ENCODE measurements at places on chromosomes 6 and 20.

DNA sequence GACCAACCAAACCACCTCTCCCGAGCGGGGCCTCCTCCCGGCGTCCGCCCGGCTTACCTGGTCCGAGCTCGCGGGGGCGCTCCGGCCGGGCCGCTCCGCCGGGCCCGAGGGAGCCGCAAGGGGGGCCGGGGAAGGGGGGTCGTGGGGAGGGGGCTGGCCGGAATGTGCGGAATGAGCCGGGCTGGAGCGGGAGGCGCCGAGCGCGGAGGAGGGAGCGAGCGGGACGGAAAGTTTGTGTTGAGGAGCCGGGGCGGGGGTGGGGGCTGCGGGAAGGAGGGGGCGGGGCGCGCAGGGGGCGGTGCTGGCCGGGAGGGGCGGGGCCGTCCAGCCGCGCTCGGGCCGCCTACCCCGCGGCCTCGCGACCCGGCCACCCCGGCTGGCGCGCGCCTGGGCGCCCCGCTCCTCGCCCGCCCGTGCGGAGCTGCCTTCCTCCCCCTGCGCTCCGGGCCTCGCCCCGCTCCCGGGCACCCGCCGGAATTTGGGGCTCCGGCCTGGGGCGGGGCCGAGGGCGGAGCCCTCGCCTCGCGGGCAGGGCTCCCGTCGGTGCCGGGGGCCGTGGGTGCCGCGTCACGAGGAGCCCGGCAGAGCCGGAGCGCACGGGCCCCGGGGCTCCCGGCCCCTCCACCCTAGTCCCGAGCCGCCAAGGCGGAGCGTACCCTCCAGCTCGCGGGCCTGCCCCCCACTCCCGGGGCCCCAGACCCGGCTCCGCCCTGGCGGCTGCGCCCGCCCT lies at the start of gene TEAD3:
TEAD3 (minus strand) TSS at position 239 of the 730 bp plus-strand sequence.
- peak; percentile 72 for DNase-seq

DNA sequence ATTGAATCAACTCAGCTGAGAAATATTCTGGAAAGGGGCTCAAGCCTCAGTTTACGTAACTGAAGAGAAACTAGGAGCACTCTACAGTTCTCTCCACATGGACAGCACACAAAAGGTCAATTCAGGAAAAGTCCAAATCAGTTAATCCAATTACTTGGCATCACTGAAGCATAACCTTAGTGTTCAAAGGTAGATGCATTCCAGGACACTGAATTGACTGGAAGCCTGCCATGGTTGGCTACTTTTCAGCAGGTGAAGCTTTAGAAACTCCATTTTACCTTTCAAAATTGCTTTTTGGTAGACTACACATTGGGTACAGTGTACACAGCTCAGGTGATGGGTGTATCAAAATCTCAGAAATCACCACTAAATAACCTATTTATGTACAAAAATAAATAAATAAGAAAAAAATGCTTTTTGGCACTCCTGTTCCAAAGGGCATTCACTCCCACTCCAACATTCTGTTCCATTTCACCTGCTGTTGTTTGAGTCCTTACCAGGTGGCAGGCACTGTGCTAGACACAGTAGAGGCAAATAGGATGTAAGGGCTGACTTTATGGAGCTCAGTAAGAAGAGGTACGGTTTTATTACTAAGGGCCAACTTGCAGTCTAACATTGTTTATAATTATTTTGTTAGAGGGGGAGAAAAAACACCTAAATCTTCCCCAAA lies 153.4 kb downstream of the FAXC start:
- DNase-seq, result no peak

DNA sequence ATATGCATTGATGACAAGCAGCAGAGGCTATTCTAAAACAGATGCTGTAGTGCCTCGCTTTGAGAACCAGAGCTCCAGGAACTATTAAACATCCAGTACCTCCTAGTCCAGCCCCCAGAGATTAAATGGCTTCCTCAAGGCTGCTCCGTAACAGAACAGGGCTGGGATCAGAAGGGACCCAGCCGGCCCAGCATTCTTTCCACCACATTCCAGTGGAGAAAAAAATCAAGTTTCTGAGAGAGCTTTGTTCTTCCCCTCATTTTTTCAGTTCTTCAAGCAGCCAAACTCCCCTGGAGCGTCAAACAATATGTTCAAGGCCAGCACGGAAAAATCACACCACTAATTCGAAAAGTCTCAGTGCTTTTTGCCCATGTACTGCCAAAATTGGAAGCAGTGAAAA lies 5.8 kb upstream of the STMND1 start:
- no peak for DNase-seq

DNA sequence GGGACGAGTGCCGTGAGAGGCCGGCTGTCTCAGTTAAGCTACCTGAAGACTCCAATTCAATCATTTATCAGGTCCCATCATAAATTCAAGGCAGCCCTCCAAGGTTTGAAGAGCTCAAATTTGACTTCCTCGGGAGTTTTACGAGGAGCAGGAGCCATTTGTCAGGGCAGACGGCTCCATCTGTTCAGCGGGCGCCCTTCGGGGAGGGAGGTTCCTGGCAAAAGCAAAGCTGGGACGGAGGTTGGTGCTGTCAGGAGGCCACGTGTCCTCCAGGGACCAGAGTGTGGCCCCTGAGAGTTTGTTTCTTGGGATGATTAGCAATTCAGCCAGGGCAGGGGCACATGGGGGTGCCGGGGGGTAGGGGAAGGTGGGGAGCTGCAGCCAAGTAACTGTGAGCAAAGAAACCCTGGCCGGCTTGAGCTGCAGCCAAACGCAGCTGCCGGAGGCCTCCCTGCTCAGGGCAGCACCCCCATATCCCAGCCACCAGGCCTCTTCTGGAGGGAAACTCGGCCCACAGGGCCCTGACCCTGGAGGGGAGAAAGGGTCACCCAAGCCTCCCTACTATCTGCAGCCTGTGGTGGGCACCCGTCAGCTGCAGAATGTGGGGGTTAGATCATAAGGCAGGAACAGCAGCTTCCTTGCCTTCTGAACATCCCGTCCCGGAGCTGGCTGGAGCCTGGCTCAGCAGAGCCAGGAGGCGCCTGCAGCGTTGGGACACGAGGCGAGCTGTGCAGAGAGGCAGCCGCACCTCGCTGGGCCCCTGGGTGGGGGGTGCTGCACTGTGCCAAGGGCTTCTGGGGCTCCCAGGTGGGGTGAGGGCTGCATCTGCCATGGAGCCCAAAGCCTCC lies 63.6 kb upstream of the GATA5 start:
- no peak for DNase-seq

DNA sequence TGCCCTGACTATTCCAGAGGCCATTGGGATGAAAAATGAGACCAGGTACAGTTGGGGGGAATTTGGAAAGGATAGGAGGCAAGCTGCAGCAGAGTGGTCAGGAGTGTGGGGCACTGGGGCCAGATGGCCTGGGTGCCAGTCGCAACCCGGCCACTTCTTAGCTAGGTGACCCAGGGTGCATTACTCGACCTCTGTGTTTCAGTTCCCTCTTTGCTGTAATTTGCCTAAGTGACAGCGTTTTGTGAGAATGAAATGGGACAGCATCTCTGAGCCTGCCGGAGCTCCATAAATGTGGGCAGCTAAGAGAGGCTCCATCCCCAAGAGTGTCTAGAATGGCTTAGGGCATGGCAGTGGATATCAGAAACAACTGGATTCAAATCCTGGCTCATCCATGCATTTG lies 13.9 kb downstream of the LRFN2 start:
- no peak for DNase-seq

DNA sequence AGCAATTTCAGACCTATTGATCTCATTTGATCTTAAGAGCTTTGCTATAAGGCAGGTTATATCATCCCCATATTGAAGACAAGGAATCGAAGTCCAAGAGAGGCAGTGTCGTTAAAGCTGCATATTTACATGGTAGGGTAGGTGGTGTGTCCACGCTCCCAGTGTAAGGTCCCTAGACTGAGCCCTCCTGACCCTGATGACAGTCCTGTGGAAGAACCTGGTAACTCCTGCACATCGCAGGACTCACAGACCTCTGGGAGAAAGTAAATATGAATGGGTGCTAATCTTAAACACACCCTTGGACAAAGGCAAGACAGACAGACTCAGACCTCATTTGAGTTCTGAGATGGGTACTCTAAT lies 602 bp upstream of the HLA-DPB1 start:
- no peak for DNase-seq

DNA sequence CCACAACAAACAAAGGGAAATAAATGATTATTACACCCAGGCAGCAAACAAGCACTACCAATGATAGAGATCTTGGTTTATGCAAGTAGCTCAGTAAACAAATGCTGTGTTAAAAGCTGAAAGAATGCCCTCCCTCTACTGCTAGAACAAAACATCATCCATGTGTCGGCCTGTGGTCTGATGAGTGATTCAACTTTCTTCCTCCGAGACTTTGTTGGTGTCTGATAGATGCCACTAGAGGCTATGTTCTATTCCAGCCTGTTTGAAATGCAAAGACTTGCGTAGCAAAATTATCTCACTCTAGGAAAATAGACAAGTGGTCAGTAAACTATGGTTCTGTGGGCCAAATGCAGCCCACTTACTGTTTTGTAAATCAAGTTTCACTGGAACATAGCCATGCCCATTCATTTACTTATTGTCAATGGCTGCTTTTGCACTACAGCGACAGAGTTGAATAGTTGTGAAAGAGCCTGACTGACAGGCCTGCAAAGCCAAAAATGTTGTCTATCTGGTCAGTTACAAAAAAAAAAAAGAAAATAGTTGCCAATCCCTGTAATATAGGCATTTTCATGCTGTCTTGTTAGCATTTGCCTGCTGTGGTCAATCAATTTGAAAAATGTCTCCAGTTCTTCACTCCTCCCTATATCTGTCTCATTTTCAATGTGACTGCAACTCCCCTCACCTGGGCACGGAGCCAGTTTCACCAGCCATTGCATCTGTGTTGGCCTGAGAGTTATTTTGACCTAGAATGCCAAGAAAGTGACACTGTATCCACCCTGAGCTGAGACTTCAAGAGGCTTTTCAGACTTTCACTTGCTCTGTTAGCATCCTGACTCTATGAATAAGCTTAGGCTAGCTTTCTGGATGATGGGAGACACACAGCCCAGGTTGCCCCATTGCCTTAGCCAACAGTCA lies 544.6 kb upstream of the BTBD3 start:
- DNase-seq, result no peak

DNA sequence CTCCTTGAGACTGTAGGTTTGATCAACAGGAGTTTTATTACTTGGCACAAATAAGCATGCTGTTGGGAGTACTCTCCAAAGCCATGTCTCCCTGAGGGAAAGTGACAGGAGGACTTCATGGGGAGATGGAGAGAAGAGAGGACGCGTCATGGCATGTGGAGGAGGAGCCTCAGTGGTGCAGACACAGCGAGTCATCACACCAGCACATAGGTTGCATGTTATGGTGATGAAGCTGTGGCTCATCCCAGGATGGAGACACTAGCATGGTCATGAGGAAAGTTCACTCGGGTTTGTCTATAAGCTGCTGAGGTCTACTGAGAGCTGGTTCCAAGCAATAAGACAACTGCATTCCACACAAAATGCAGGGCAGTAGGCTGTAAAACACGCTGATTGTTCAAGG lies 13.2 kb upstream of the SSTR4 start:
- DNase-seq, result no peak

GRCh38 chr6:143549221-143549948 lies 37.9 kb upstream of the FUCA2 start:
- no peak for DNase-seq

- no peak for DNase-seq
Measured at GRCh38 chr6:42599558-42599957, 35.7 kb downstream of the UBR2 start.

DNA sequence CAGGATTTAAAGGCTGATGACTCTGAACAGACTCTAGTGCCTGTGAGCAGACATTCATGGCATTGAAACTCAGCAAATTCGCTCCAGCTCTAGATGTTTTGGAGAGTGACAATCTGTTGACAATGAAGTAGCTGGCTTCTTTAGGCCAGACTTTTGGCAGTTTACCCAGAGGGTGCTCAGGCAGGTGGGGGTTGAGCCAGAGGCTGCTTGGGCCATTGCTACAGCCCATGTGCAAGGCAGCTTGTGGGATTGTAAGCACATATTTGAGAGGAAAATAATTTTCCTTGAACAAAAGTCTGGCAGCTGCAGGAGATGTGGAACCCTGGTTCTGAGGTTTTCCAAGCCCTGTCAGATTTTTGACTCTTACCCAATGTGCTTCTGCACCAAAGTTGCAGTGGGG lies 311.6 kb downstream of the CDC5L start:
- DNase-seq, result no peak

DNA sequence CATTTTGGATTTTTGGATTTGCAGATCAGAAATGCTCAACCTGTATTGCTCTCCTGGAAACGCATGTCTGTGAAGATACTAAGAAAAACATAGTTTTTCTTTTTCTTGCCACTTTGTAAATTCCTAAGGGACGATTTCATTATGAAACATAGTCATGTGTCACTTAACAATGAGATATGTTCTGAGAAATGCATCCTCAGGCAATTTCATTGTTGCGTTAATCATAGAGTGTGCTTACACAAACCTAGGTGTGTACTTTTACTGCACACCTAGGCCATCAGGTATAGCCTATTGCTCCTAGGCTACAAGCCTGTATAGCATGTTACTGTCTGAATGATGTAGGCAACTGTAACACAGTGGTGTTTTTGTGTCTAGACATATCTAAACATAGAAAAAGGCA lies 13.4 kb upstream of the THEMIS start:
- no peak for DNase-seq

DNA sequence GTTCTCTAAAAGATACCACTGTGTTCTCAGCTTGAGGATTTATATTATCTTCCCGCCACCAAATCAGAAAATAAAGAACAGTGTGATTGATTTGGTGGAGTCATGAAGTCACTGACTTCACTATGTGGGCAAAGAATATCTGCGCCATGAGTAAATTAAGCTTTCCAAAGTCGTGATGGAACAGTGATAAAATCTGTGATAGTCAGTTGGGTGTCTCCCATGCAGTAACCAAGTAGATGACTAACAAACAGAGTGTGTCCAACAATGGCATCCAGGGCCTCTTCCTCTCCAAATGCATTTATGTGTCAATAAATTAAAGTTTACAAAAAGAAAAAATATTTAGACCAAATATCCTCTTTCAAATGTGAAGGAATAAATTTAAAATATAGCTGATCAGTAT lies 87.0 kb upstream of the DST start:
- DNase-seq, result no peak

DNA sequence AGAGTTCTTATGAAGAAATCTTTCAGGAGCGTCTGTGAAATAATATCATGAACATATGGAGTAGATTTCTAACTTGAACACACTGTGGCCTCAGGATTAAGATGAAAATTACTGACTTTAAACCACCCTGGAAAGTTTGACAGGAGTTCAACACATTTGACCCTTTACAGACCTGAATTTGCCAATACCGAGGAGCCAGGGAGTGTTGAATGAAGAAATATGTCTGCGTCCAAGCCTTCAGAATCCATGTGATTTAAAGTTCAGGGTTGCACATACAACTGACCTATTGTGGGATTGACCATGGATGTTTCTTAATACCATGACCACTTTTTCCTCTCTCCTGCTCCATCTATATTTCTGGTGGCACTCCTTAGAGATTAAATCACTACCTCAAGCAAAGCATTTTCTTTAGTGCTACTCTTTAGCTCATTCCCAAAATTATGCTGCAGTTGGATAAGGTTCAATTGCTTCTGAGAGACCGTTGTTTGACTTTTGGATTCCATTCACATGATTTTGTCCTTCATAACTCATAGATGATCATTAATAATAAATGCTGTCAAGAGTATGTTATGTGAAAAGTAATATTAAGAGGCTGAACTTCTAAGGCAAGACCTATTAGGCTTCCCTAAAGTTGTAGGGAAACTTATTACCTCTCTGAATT lies 57.4 kb downstream of the PRL start:
- DNase-seq, result no peak

- DNase-seq, result no peak
Measured at GRCh38 chr20:59749301-59749700, 145.0 kb downstream of the PHACTR3 start.

- no peak for DNase-seq
Measured at GRCh38 chr6:41071501-41071922, 644 bp downstream of the OARD1 start.

GRCh38 chr20:53595018-53595378 lies 1.4 kb upstream of the ZNF217 start:
- DNase-seq, result peak; percentile 37

Data from DMS53 (cell line).